ENCODE measurements at places on chromosomes 7 and 10.

DNA sequence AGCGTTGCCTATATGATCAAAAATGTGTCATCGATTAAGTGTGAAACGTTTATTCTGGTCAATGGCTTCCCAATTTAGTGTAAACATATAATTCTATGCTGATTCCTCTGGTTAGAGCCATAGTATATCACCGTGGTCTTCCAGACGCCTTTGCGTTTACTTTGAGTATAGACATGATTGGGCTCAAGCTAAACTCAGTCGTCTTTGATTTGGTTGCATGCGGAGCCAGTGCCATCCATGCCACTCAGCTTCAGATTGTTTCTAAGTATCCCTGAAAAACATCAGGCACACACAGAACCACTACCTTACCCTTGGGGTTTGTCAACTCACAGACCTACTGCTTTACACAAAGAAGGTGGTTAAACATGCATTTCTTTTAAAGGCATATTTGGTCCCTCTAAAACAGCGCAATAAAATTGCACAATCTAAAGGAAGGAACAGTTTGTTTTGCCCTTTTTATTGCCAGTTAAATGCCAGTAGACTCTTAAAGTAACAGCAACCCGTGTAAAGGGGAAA is 273.6 kb upstream of the KLF6 start:
- no peak overlapping the region for H3K4me3 ChIP-seq
- H3K27ac ChIP-seq: no peak overlapping the region
- no peaks in the 10 kb centered on the region for H3K36me3 ChIP-seq
- peaks cover 18% of the 10 kb centered on the region for H3K4me1 ChIP-seq
- no peaks in the 10 kb centered on the region for H3K27me3 ChIP-seq
- DNase-seq: no peak

DNA sequence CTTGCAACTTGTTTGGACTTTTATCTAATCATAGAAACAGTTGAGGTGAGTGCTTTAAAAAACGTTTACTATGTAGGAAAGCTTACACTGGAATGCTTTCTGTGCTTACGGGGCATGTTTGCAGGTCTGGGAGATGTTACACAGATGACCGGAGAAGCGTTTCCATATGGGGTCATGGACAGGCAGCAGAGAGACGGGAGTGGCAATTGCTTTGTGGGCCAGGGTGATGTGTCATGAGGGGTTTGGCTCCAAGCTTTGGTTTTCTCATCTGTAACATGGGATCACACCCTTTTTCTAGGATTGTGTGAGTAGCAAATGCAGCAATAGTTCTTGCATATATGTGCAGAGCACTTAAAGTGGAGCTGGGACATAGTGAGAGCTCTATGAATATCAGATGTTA is 174.8 kb upstream of the MKI67 start:
- DNase-seq: no peak
- H3K4me3 ChIP-seq: no peak overlapping the region
- H3K36me3 ChIP-seq: no peaks in the 10 kb centered on the region
- no peaks in the 10 kb centered on the region for H3K4me1 ChIP-seq
- H3K27ac ChIP-seq: no peak overlapping the region

DNA sequence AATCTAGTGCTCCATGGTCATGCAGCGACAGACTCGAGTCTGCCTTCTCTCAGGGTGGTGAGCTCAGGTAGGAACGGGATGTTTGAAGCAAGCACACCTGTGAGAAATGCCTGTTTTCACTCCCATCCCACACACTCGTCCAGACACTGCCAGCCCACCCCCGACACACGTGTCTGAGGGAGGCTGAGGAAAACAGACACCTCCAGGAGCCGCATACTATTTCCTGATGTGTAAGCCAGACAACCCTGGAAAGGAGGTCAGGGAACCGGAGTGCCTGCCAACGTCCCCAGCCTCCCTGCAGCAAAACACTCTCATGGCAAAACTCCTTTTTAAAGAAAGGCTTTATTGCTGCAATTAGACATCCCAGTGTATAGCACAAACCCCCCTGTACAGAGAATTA is 80.2 kb downstream of the ALOX5 start:
- H3K36me3 ChIP-seq: peaks cover 10% of the 10 kb centered on the region
- no peaks in the 10 kb centered on the region for H3K4me1 ChIP-seq
- H3K27ac ChIP-seq: no peak overlapping the region
- H3K27me3 ChIP-seq: no peaks in the 10 kb centered on the region
- no peak for DNase-seq

DNA sequence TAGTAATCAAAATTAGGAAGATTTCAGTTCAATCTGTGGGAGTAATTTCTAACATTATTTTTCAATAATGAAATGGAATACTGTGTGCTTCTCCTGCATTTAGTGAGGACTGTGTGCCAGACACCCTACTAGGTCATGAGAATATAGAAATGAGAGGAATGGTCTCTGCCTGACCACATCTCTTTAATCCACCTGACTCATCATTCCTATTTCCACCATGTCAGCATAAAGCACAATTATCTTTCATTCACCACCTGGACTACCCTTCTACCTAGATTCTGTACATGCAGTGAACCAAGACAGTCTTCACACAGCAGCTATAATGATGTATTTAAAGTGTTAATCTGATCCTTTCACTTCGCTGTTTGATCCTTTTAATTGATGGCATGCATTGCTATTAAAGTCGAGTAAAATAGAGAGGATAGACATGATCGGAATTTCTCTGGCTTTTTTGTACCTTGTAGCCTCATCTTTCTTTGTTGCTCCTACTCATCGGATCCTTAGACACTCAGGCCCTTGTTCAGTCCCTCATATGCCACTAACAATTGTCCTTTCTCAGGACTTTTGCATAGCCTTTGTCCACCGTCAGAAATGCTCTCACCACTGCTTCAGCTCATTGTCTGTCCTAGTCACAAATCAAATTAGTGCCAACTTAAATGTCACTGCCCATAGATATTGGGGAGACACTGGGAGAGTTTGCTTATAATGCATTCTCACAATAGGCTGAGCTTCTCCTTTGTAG is 1037.1 kb downstream of the REEP3 start:
- H3K4me1 ChIP-seq: no peaks in the 10 kb centered on the region
- no peak overlapping the region for H3K27ac ChIP-seq
- no peak overlapping the region for H3K4me3 ChIP-seq
- DNase-seq: no peak

- H3K36me3 ChIP-seq: no peaks in the 10 kb centered on the region
- H3K27me3 ChIP-seq: peaks cover 12% of the 10 kb centered on the region
- no peak for DNase-seq
- H3K27ac ChIP-seq: no peak overlapping the region
- no peak overlapping the region for H3K4me3 ChIP-seq
Observed at GRCh38 chr10:63763744-63764143, 242.5 kb downstream of the REEP3 start.
